Activated CD4-positive, alpha-beta T cell treated with anti-CD3 and anti-CD28 coated beads, Interleukin-2, amount 50 U/mL, for 1 hour (primary cell): ENCODE measurements at places on chromosomes 6 and 20.
A peak's percentile ranks its signal among the peaks of the same experiment; 100 is the strongest.

- DNase-seq = no peak
Measured at GRCh38 chr6:47022191-47022590, 19.9 kb downstream of the ADGRF1 start.

GRCh38 chr20:51531141-51531710 is 11.3 kb downstream of the NFATC2 start:
- peak; percentile 64 for DNase-seq

GRCh38 chr20:16314320-16314719 is 258.9 kb downstream of the KIF16B start:
- DNase-seq = no peak

GRCh38 chr6:139711804-139712585 is 337.5 kb upstream of the CITED2 start:
- no peak for DNase-seq

GRCh38 chr20:51026269-51026668 is 3.4 kb upstream of the KCNG1 start:
- DNase-seq = no peak

GRCh38 chr6:125194941-125195340 is 41.4 kb downstream of the TPD52L1 start:
- DNase-seq = no peak

DNA sequence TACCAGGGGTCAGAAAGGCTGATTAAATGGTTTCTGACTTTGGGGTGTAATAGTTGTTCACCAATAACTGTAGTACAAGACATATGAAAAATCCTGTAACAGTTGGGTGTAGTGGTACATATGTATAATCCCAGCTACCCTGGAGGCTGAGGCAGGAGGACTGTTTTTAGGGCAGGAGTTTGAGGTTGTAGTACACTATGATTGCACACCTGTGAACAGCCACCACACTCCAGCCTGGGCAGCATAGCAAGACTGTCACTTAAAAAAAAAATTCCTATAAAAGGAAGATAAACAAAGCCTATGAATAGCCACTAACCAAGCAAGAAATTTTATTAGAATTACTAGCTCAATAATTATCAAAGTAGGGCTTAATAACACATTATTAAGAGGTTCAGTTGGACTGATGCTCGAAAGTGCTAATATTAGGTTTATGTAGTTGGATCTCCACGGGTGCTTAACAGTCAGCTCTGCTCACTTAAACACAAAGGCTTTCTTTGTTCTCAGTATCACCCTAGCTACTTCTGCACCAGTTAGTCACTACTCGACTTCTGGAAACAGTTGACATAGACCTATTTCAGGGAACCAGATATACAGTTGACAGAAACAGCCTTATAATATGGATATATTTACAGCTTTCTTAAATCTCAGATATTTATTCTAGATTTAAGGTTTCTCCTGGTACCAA is 113.0 kb downstream of the MTFR2 start:
- no peak for DNase-seq

- no peak for DNase-seq
Measured at GRCh38 chr6:39962831-39963230, 28.6 kb upstream of the MOCS1 start.

DNA sequence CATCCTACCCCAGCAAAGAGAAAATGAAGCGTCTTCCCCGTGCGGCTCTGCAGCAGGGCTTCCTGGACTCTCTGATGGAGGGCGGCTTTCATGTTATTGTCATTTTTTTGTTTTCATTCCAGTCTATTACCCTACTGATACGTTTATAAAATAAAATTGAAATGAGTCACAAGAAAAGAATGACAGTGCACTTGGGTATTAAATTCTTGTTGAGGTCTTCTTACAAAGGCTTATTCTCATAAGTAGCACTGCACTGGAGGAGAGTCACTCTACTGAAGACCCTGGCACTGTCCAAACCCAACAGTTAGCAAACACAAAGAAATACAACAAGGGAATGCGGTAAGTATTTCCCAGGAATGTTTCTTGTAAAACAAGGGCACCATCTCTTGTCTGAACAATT is 379.3 kb downstream of the MAFB start:
- DNase-seq = no peak

DNA sequence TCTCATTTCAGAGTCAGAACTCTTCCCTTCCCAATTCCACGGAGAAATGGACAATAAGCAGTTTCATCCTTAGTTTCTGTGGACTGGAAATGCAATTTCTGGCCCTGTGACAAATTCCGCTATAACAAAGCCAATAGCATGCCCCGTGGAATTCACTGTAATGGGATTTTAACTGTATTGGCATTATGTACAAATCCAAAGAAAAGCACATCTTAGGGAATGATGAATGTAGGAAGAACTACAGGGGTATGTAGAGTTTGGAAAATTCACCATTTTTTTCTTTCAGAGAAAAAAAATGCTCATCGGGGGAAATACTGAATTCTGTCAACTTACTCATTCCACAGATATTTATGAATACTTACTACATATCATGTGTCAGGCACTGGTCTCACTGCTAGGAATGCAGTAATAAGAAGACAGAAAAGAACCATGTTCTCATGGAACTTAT is 43.5 kb downstream of the KIF6 start:
- no peak for DNase-seq

GRCh38 chr6:733431-734219 is 40.7 kb upstream of the EXOC2 start:
- no peak for DNase-seq

GRCh38 chr20:16842486-16843120 is 94.4 kb downstream of the OTOR start:
- DNase-seq = no peak

DNA sequence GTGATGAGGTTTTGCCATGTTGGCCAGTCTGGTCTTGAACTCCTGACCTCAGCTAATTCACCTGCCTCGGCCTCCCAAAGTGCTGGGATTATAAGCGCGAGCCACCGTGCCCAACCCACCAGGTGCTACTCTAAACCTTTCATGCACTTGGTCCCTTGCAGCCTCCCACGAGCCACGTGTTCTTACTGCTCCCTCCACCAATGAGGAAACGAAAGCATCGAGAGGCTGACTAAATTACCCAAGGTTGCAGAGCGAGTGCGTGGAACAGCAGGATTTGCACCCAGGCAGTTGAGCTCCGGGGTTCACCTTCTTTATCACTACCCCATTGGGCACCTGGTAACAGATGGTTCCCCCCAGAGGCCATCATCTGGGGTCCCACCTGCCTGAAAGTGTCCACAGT is 208.3 kb downstream of the LY86 start:
- DNase-seq = no peak

DNA sequence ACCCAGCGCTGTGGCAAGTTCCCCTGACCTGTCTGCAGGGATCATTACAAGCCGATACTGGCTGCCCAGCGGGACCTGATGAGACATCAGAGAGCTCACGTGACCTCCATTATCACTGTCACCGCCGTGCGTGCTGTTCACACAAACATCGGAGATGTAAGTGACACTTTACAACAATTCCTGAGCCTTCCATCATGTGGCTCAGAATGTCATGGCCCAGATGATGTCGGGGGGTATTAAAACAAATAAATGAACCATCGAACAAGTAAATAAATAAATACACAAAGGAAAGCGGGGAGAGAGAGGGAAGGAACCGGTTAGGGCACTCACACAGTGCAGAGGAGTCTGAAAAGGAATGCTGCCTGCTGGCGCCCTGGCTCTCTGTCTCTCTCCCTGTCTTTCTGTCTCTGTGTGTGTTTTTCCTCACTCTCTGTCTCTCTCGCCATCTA is 195.1 kb downstream of the BMP7 start:
- no peak for DNase-seq

DNA sequence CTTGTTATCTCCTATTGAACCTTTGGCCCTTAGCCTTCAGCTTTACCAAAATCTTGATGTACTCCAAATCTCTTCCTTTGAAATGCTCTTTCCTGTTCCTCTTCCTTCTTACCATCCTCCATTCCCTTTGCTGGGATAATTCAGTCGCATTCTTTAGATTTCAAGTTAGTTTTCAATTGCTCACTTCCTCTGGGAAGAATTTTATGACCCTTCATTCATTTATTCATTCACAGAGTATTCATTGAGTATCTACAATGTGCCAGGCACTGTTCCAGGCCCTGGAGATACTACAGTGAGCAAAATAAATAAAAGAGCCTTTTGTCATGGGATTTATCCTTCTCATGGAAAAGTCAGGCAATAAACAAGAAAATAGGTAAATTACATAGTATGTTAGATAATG is 548.2 kb upstream of the FLRT3 start:
- DNase-seq = no peak

GRCh38 chr6:163192591-163192990 is 221.9 kb upstream of the QKI start:
- no peak for DNase-seq

DNA sequence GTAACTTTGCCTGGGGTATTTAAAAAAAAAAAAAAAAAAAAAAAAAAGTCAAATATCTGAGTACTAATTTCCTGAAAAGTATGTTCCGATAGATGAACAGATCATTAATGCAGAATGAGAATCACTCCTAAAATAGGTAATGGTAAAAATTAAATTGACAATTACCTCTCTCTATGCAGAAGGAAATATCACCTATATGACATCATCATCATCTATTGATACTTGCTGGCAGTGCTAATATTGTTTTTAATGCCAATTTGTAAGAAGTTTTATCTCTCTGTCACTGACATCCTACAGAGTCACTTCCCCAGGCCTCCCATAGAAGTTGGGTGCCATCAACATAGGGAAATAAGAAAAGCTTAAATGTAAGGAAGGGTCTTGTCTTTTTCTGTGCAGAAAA is 29.9 kb downstream of the ADNP start:
- DNase-seq = no peak

- DNase-seq = no peak
Measured at GRCh38 chr6:128039543-128039942, 138.7 kb upstream of the THEMIS start.

DNA sequence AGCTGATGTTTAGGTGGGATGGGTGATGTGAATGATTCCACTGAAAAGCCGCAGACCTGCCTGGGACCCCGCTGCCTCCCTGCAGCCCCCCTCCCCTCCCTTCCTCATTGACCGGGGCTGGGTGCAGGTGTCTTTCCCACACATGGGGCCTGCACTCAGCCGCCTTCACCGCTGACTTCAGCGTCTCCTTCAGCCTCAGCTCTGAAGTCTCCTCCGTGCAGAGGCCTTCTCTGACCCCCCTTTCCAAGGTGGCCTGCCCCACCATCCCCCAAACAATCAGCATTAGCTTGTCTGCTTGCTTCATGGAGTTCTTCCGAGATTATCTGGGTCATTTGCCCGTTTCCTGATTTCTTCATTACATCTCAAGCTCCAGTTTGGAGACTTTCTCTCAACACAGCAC is 140.7 kb downstream of the SMOC2 start:
- DNase-seq = no peak

GRCh38 chr6:78925317-78925716 is 58.0 kb downstream of the IRAK1BP1 start:
- DNase-seq = no peak

DNA sequence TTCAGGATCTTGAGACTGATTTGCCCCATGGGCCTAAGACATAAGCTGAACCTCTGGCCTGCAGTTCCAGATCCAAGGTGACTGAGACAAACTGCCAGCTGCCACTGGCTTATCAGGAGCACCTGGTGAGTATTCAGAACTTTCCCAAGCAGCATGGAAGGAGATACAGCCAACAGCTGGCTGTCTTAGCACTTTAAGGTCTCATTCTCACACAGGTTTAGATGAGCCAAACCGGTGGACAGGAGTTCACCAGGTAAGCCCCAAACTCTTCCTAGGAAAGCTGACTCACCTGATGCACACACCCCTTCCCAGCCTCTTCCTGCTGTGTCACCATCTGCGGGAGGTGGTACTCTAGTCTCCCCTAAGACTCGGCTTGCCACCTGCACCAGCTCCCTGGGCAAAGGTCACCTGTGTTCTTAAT is at the start of gene BANF2:
TSS of gene BANF2 (plus strand) at position 36 of the 421 bp plus-strand sequence. CDS start 25,060 bp downstream, outside the sequence.
- DNase-seq = no peak

GRCh38 chr6:19789100-19789803 is 47.9 kb upstream of the ID4 start:
- DNase-seq = no peak

GRCh38 chr6:9985481-9985880 is 429.4 kb downstream of the TFAP2A start:
- DNase-seq = no peak

DNA sequence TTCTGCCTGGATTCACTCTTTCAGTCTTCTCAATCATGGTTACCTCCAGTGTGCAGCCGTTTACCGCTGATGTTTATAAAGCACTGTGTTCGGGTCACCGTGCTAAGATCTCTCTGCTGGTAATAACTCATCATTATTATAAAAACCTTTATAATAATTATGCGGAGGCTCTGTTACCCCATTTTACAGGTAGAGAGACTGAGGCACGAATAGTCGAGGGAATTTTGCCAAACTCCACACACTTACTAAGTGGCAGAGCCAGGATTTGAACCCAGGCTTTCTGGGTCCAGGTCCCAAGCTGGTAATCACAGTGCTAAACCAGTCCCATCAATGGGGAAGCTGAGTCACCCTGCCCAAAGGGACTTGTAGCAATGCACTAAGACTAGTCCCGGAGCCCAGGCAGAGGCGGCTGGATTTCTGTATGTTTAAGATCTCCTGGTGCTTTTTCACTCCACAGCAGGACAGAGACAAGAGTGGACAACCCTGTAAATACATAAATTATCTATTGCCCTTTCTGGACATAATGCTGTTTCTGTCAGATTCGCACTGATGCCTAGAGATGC is 48.1 kb downstream of the SYNJ2 start:
- DNase-seq = no peak

- no peak for DNase-seq
Measured at GRCh38 chr6:166916824-166917223, 39.5 kb downstream of the RNASET2 start.

GRCh38 chr6:122770835-122771601 is 8.5 kb upstream of the FABP7 start:
- no peak for DNase-seq

GRCh38 chr20:10893321-10893720 is 219.5 kb upstream of the JAG1 start:
- DNase-seq = no peak

DNA sequence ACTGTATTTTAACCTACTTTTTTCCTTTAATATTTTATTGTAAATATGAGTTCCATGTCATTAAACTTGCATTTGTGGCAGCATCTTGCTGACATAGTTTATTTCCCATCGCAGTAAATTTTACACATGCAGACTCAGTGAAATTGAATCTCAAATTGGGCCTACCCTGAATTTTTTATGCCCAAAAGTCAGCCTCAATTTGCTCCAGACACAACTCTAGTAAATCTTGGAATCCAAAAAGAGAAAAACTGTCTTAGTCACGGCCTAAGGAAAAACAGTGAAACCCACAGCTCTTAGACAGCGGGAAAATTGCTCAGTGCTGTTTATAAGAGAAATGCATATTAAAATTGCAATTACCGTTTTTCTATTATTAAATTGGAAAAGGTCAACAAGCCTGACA is 85.3 kb upstream of the PCSK2 start:
- no peak for DNase-seq

DNA sequence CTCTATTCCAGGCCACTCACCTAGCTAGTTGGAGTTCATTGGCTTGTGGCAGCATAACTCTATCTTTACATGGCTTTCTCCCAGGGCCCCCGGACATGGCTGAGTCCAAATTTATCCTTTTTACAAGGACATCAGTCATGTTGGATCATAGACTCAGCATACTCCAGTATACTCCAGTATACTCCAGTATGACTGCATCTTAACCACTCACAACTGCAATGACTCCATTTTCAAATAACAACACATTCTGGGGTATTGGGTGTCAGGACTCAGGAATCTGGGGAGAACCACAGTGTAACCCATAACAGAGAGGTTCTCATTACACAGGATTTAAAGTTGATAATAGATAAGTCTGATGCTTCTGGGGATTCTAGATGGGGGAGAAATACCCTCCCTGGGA is 53.8 kb upstream of the TSHZ2 start:
- DNase-seq = no peak
